ENCODE measurements at places on chromosomes 12 and 14.

GRCh38 chr12:131075611-131076010 is 121.9 kb downstream of the ADGRD1 start:
- DNase-seq = no peak

DNA sequence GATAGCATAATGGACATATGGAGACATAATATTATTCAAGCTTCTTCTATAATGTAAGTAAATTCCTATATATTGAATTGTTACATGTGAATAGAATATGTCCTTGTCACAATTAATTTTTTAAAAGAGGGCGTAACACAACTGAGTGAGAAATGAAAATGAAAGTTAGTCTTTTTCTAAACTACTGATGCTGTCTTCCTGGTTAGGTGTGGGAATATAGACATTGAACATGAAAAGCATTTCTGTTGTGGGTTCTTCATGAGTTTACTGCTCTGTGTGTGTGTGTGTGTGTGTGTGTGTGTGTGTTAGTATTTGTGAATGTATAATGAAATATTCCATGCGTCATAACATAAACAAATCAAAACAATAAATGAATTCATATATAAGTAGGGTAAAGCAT is 40.5 kb upstream of the RTL1 start:
- DNase-seq = no peak

DNA sequence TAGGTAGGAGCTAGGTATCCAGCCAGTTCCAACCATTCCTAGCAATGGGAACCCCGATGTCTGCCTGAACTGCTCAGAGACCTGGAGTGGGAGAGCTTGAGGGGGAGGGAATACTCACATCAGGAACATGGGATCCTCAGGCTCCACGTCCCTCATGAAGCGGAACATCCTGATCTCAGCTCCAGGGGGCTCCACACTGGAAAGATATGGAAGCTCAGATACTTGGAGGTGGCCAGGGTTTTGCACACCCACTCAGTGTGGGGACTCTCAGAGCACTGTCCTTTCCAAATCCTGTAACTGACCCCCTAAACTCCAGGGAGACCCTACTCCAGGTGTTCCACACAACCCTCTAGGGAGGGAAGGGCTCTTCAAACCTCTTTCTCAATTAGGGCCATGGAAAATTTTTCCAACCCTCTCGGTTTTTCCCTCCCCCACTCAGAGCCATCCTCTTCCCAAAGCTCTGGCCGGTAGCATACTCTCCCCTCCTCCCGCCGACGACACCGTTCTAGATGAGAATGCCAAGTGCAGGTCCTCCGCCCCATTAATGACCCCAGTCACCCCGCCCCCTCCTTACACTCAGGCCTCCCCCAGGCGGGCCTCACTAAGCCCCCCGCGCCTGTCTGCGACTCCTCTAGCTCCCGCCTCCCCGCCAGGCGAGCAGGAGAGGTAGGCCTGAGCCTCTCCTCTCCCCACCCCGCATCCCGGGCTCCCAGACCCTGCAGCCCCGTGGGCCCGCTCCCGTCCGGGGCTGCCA is 597 bp downstream of the MLF2 start:
- DNase-seq = no peak

DNA sequence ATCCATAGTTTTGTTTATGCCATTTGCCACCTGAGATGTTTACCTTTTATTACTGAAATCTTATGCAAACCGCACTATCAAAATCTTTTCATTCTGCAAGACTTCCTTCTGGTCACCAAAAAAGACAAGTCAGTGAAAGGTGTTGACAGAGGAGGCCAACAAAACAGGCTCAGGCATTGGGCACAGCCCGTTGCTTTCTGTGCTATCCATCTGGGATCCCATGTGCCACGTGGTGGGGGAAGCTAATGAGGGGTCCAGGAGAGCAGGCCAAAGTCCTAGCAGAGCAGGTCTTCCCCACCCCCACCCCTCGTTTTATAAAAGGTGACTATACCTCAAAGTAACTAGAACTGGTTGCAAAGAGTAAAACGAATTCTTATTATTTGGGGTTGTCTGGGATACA is 1.2 kb downstream of the ALDH1L2 start:
- no peak for DNase-seq

- DNase-seq = no peak
Measured at GRCh38 chr14:75389679-75390078, 38.1 kb upstream of the JDP2 start.

GRCh38 chr12:8052679-8053078 is 13.5 kb downstream of the C3AR1 start:
- DNase-seq = no peak

- DNase-seq = peak; percentile 90
Measured at GRCh38 chr12:93571365-93571924, 1.0 kb upstream of the SOCS2 start.

GRCh38 chr12:69036999-69037398 is 104.0 kb upstream of the CPM start:
- DNase-seq = no peak

DNA sequence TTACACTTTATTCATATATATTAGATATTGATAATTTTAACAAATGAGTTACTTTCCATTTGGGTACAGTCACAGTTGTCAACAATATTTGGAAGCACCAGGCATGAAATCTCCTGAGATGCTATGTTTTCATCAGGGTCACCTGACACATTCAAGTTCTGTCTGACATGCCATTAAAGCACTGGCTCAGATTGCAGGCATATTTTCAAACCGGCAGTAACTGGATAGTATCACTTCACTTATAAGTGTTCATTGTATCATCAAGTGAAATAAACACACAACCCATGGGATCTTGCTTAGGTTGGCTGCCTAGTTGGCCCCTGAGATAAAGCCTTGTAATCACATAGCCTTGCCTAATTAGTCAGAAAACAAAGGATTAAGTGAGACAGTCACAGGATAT is 4.8 kb downstream of the IFNG start:
- no peak for DNase-seq

DNA sequence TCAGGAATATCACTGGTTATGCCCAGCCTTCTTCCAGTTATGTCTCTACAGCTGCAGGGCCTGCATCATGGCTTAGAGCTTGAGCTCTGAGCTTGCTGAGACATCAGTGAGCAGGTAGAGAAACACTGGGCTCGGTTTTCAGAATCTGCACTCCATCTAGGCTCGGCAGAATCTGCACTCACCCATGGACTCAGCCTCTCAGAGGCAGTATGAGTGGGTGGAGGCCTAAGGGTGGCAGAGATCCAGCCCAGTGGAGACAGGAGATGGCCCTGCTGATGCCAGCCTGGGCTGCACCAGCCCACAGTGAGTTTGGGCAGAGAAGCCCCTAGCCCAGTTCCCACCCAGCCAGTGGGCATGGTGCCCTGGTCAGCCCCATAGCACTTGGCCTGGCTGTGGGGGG is 12.8 kb downstream of the KRT80 start:
- no peak for DNase-seq

DNA sequence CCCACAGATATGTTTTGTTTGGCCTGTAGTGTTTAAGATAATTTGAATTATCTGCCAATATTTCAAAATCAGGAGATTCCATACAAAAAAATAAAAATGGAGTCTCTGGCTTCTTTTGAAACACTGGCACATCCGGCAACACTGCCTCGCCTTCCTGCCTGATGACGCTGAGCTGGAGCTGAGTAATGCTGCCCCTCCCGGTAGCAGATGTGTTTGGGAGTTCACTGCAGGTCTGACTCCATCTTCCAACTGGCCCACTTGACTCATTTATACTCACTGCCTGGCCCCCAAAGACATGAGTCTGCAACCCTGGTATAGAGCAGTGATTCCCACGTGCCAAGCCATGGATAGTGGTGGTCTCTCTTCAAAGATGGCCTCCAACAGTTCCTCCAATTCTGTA is 7.4 kb downstream of the CIT start:
- DNase-seq = no peak

GRCh38 chr14:99535448-99535847 is 54.2 kb downstream of the CCNK start:
- no peak for DNase-seq

- DNase-seq = no peak
Measured at GRCh38 chr14:92635031-92635430, 113.4 kb downstream of the LGMN start.

DNA sequence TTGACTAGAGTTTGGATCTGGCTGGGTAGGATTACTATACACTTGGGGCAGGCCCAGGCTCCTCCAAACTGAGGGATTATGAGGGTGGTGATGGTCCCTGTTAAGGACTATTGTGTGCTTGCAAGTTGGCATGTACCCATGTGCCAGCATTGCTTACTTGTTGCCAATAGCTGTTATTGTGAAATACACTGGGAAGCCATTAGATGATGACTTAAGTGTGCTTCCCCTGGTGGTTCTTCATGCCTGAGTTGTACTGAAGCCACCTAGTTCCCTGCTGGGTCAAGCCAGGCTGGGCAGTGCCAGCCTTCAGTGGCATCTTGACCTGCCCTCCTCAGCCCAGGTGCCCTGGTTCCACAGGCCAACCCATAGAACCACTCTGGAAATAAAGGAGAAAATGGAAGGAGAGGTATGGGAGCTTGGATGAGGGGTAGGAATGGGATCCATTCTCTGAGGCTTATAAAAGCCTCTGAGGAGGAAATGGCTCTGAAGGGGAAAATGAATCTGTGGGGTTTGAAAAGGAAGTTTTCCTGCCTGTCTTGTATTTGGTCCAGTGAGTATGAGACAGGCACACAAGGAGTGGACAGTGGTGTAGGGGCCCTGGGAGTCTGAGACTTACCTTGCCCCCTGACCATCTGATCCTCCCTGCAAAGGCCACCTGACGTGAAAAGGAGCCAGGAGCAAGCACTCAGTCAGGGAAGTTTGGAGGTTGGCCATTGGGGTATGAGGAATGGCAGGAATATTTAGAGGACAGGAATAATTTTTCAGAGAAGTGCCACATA is 724 bp downstream of the LTB4R start:
- DNase-seq = no peak

DNA sequence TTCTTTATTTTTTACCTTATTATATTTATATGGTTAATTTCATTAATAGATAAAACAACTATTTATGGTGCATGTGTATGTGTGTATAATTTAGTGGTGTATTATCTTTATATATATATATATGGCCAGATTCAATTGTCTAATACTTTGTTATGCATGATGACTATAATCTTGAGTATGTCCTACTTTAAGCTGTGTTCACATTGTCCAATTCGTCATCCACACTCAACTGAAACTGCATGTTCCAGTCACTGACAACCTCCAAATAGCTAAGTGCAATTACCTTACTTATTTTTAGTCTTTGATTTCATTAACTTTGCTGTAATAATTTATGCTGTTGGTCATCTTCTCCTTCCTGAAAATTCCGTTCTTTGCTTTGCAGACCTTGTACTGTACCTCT is 306.5 kb upstream of the TMTC1 start:
- DNase-seq = no peak

- no peak for DNase-seq
Measured at GRCh38 chr12:62919838-62920237, 15.1 kb downstream of the PPM1H start.

DNA sequence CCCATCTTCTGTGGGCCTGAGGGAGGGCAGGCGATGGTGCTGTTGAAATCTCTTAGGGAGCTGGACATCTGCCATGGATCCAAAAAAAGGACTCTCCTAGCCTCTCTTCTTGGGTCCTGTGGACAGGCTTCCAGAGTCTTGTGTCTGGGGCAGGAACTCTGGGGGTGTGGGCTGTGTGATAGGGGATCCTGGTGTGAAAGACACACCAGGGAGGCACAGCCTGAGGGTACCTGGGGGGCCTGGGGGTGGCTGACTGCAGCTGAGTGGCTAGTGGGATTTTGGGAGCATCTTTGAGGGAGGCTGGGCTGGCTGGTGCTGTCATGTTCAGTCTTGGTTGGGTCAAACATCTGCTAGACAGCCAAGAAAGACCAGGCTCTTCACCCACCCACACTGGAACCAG is 1.8 kb upstream of the KRT83 start:
- DNase-seq = no peak

- no peak for DNase-seq
Measured at GRCh38 chr12:81261508-81262207, 183.8 kb downstream of the ACSS3 start.

DNA sequence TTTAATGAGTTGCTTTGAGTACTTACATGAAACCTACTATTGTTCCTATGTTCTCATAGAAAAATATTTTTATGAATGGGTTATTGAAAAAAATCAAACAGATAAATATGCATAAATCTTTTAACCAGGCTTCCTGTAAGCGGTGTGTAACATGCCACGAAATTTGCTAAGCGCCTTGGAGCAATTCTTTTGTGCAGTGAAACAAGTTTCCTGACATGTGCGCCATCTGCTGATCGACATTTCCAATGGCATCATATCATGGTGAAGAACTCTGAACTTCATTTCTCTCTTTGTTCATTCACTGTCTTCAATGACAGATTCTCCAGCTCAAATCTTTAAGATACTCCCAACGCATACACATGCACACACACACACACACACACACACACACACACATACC is 145.6 kb upstream of the NAV3 start:
- peak; percentile 69 for DNase-seq

DNA sequence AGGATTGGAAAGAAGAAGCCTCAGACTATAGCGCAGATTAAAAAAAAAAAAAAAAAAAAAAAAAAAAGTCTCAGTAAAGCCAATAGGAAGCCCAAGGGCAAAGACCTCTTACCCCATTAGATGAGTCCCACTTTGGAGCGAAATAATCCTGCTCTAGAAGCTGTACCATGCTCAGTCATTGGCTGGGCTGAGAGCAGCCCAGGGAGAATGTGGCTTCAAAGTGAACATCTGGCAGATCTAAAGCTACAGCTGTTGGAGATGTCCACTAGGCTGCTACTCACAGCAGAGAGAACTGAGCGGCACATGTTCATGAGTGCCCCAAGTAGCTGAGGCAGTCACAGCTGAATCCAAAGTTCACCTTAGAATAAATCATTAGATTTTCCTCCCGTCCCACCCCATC is 560.9 kb downstream of the MED13L start:
- DNase-seq = no peak

GRCh38 chr12:6165395-6165794 is 34.8 kb upstream of the CD9 start:
- no peak for DNase-seq

DNA sequence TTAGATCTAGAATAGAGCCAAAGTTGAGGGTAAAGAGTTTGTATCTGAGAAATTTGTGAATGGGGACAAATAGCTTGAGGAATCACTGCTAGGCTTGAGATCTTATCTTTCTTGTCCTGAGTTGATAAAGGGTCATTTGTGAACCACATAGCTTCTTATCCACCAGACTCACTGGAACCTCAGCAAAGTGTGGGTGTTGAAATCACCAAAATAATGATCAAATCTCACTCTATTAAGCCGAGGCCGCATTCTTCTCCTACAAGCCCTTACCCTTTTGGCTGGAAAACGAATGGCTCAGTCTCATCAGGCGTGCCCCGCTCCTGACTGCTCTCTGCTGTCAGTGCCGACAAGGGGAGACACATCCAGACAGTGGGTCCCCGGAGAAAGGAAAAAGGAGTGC is 240.6 kb downstream of the EGLN3 start:
- no peak for DNase-seq

GRCh38 chr12:110862329-110862728 is 15.5 kb downstream of the CCDC63 start:
- no peak for DNase-seq

- no peak for DNase-seq
Measured at GRCh38 chr12:47808574-47809365, 10.9 kb downstream of the HDAC7 start.

GRCh38 chr14:24699052-24699451 is 65.1 kb upstream of the GZMB start:
- DNase-seq = no peak

All from right forelimb (tissue), 1 donor.